ENCODE measurements at places on chromosomes 16 and 17. TPM values are rescaled to one million over a fixed set of nuclear protein-coding genes. Genes with fewer than 3 reads are reported as not detected.
A peak's percentile ranks its signal among the peaks of the same experiment; 100 is the strongest.

DNA sequence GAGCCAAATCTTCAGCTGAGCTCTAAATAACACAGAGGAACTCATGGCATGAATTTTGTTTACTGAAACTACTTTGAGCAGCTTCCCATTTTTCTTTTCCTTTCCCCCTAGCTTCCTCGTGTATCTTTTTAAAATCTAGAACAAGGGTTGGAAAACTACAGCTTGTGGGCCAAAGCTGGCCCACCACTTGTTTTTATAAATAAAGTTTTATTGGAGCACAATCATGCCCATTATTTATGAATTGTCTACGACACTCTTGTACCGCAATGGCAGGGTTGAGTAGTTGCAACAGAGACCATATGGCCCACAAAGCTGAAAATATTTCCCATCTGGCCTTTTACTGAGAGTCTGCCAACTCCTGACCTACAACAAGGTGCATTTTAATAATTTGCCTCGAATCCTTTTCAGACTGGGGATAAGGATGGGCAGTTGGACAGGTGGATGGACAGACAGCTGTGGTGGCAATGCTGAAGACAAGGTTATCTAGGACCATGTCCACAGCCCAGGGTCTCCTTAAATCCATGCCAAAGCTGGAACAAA, 87.7 kb downstream of the RMI2 start:
- no peak for DNase-seq

DNA sequence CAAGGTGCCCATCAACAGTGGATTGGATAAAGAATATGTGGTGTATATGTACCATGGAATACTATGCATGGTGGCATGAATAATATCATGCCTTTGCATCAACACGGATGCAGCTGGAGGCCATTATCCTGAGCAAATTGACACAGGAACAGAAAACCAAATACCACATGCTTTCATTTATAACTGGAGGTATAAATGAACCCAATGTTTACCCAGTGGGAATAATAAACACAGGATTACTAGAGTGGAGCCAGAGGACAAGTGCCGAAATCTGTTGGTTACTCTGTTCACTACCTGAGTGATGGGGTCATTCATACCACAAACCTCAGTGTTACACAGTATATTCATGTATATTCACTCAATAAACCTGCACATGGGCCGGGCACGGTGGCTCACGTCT, 125.2 kb downstream of the CDH11 start:
- DNase-seq: no peak

GRCh38 chr17:82384730-82385481, 13.3 kb downstream of the UTS2R start:
- no peak for DNase-seq

GRCh38 chr17:55332296-55333041, 67.7 kb downstream of the HLF start:
- DNase-seq: no peak

DNA sequence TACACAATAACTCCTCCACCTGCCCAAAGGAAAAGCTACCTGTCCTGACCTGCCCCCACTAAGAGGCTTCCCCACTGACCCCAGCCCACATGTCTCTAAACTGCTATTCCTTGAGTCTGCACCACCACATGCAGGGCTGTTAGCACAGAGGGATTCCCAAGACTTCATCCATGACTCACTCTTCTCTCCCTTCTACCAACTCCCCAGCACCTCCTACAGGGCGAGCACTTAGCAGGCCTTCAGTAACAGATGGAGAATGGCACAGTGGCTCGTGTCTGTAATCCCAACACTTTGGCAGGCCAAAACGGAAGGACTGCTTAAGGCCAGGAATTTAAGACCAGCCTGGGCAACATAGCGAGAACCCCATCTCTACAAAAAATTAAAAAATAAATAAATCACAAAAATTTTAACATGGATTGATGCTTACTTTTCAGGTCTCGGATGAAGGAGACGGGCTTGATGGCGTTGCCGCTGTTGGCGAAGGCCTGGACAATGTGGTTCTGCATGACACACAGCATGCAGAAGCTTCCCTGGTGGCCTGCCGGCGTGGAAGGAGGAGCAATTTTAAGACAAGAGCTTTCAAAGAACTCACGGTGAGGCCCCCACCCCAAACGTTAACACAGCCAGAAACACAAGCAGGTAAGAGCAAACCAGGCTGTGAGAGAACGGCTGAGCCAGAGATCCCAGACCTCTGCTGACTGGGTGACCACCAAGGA, 12.0 kb downstream of the USP36 start:
- DNase-seq: no peak

GRCh38 chr16:51034481-51035109, 116.5 kb downstream of the SALL1 start:
- DNase-seq: no peak

DNA sequence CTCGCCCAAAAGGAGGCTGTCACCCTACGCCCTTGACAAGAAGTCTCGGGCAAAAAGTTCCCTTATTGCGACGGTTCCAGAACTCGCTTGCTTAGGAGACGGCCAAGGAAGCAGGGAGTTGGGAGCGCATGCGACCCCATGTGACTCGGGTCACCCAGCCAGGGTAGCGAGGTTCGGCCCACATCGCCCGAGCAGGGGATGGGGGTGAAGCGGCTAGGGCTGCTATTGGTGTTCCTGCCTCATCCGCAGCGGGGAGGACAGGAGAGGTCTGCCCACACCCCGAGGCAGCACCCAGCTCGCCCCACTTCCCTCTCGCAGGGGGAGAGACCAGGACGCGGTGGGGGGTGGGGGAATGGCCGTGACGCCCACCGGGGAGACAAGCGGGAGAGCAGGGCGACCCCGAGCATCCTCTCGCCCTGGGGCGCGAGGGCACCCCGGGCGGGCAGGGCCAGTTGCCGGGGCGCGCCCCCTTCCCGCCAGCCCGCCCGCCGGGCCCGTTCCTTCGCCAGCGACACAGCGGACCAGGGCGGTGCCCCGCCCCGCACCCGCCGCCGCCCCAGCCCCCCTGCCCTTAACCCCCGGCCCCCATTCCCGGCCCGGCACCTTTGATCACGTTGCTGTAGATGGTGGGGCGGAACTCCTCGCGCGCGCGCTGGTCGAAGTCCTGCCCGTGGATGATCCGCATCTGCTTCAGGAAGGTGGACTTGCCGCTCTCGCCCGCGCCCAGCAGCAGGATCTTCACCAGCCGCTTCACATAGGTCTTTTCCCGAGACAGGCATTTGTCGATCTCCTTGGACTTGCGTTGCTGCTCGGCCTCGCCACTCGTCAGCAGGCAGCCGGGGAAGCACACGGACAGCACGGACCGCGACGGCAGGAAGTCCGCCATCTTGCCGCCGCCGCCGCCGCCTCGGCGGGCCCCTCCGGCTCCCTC, 567 bp downstream of the GNA13 start:
- peak; percentile 32 for DNase-seq

DNA sequence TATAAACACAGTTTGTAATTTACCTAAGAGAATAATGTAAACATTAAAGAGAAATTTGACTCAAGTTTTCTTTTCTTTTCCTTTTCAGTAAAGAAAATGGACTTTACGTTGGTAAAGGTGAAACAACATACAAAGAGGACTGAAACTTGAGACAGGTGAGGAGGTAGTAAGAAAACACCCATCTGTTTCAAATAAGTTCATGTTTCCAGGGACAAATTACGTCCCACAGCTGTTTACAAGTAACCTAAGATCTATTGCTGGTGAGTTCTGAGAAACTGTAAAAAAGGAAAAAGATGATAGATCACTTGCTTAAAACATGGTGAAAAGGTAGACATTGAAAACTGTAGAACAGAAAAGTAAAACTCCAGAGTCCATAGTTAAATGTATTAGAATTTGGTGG, 4.8 kb upstream of the ABCA5 start:
- DNase-seq: no peak

DNA sequence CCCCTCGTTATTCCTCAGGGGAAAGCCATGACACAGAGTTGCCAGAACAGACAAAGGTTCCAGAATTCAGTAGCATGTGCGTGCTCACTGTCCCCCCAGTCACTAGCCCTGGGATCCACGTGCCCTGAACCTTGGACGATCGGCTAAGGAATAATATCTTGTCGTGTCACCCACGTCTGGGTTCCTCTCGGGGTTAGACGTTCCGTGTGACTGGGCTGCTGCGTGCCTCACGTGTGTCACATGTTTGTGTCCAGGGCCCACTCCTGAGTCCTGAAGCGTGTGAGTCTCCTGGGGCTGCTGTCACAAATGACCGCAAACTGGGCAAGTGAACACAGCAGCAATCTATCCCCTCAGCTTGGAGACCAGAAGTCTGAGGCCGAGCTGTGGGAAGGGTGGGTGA, 12.4 kb upstream of the ZNF469 start:
- no peak for DNase-seq

DNA sequence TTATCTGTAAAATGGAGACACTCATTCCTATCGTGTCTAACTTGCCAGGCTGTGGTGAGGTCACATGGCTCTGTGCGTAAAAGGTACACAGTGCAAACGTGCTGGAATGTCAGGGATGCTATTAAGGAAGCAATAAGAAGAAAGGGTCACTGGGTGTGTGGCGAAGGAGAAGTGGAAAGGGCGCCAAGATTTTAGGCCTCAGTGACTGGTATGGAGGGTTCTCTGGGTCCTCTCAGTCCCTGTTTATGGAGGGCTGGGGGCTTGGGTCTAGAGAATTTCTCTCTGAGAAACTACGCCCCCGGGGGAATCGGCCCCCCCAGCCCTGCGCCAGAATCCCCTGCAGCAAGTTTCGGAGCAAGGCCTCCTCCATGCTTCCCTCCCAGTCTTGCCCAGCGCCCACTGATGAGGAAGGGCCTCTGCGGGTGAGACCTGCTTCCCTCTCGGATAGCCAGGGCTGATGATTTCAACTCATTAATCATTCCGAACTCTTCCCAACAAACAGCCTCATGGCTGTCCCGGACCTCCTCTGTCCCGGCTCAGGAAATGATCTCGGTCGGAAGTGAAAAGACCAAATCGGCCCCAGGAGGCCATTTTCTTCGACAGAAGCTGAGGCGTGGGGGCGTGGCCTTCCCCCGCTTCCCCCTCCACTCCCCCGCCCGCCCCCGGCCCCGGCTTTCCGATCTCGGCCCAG, 1.2 kb upstream of the HEXIM1 start:
- peak; percentile 89 for DNase-seq

- DNase-seq: no peak
Measured at GRCh38 chr17:63378411-63379375, 67.4 kb downstream of the CYB561 start.

- no peak for DNase-seq
Measured at GRCh38 chr17:81332914-81333528, 37.9 kb upstream of the SLC38A10 start.

DNA sequence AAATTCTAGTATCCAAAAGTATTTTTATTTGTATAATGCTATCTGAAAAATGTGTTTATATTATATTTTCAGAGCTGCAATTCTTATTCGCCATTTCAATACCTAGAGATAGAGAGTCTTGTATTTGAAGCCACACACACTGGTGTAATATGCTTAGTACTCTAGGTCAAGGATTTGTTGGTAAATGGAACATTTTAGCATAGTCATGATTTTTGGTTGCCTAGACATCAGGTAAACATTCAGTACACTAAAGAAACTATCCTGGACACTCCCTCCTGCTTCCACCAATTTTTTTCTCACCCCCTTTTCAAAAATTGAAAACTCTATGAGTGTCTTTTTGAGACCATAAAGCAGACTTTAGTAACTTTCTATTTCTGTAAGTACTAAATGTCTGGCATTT, 20.8 kb downstream of the ABHD15 start:
- DNase-seq: no peak

- DNase-seq: no peak
Measured at GRCh38 chr17:73313526-73314127, 1.8 kb upstream of the CDC42EP4 start.

DNA sequence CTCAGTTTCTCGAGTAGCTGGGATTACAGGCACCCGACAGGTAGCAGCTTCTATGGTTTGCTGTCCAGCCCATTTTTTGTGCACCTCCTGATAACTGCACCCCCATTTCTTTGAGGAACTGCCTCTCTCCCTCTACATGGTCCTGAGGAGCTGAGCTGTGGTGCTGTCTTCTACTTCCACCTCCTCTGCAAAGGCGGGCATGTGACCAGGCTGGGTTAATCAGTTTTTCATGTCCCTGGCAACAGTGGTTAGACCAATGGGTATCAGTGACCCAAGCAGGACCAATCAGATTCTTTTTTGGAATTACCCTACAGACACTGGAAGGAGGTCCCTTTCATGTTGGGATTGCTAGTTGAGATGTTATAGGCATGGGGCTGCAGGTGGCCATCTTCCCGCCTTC, 41.3 kb downstream of the TBX21 start:
- DNase-seq: no peak

DNA sequence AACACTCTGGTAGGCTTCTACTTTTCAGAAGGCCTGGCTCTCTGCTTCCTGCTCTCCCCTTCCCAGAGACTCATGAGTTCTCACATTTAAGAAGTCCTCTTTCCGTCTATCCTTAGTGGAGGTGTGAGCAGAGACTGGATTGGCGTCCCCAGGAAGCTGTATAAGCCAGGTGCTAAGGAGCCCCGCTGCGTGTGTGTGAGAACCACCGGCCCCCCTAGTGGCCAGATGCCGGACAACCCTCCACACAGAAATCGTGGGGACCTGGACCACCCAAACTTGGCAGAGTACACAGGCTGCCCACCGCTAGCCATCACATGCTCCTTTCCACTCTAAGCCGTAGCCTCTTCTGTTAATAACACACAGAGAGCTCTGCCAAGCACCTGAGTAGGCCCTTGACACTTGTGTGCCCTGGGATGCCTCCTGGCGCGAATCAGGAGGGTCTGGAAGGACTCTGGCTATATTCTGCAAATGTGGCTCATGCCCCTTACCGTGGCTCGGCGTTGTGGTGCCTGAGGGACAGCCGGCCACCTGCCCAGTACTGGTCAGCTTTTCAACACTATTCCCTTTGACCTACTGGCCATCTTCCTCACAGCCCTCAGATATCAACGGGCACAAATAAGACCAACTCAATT, 13.9 kb downstream of the CYB5D2 start:
- no peak for DNase-seq

DNA sequence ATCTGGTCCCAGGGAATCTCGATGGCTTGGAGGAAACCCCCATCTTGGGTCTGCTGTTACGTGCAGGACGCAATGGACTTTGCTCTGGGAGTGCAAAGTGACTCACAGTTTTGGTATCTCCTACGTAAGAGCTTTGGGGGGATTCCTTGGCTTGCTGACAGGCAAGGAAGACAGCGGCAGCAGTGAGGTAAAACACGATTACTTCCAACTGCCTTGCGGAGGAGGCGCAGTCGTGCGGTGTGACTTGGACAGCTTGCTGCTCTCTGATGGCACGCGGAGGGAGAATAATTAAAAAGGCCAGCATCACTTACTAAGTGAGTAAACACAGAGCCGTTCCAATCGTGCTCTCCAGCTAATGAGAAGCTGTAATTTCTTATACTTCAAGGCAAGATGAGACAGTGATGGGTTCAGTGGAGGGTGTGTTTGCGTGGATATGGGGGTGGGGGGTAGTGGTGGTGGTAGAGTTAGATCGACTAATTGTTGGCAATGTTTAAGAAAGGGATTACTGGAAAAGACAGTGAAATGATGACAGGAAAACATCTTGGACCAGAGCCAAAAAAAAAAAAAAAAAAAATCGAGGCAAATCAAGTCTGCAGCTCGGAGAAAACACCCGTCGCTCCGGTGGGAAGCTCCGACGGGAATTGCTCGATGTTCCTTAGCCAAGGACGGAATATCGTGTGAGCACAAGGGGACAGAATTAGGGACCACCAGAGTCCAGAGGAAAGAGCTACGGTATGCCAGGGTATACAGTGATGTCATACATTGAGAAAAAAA, 184.8 kb upstream of the ZFHX3 start:
- DNase-seq: no peak

Gene CMIP
- total RNA-seq: 27.8 TPM

Gene CFAP97D1
- total RNA-seq: not detected

Gene SLC4A1
- total RNA-seq: 30.1 TPM

Gene WDR45B
- total RNA-seq: 54.9 TPM

Gene SLC5A11
- total RNA-seq: not detected

Gene ABCC12
- total RNA-seq: 0.10 TPM

Gene DHRS7C
- total RNA-seq: 15.9 TPM

Gene CCL16
- total RNA-seq: not detected

Gene LCAT
- 7.6 TPM for total RNA-seq

Gene GP1BA
- 0.10 TPM for total RNA-seq

Data from skin of body (tissue), 3 donors.